Activated naive CD4-positive, alpha-beta T cell treated with Interleukin-2 at 50 U/mL for 16 hours (primary cell): ENCODE measurements at places on chromosomes 13 and 19.

- DNase-seq, result peak; percentile 63
Measured at GRCh38 chr19:14363183-14364097, 17.8 kb upstream of the ADGRE5 start.

DNA sequence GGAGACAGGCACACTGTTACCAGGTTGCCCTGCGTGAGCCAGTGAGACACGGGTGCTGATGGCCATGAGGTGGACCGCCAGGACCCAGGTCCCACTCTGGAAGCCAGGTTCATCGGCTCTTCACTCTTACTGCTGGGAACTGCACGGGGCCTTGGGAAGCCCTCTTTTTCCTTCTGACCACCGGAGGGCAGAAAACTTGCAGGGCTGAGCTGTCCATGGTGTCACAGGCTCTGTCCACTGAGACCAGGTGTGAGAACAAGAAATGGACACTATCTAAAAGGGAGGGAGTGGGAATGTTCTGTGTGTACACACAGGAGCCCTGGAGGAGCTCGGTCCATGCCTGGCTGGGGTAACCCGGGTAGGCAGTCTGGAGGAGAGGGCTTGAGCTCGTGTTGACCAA, 93.4 kb downstream of the UQCRFS1 start:
- no peak for DNase-seq

GRCh38 chr13:94173312-94173854, 306.1 kb downstream of the DCT start:
- no peak for DNase-seq

DNA sequence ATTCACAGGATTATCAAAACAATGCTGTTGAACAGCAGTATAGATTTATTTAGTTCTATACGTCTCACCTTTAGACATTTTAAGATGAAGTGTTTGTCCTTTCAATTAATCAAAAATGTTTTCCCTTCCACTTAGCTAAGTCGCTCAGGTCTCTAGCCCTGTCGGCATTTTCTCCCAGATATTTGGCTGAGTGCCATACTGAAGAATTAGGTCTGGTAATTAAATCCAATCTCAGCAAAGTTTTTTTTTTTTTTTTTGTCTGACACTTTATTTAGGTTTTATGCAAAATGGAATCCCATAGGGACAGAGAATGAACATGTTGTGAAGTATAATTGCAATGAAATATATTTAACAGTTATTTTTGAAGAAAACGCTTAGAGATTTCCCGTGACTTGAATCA, 44.1 kb downstream of the RFC3 start:
- no peak for DNase-seq

GRCh38 chr19:56377105-56377924, 16.0 kb downstream of the ZNF582 start:
- DNase-seq, result no peak

GRCh38 chr13:41291246-41291645, 19.8 kb upstream of the NAA16 start:
- no peak for DNase-seq

DNA sequence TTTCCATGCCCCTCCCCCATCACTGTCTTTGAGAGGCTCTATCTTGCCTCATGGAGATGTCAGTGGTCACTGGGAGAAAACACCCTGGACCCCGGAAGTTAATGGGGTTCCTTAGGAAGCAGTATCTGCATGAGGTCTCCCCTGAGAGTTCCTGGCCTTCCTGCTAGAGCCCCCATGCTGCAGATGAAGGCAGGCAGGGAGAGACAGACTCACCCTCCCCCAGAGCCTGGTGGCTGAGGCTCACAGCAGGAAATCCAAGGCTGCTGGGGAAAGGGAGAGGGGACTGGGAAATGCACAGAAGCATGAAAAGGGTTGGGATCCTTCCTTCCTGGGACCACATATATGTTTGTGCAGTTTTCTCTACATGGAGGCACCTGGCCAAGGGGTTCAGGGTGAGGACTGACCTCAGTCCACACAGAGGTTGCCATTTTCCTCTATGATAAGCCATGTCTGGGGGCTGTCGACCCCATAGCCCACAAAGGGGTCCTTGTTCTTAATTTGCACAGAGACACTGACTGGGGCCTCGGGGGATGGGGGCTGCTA, 95.4 kb downstream of the RNASEH2B start:
- DNase-seq, result no peak
